Endothelial cell (in vitro differentiated cells): ENCODE measurements at places on chromosomes 4 and X.

DNA sequence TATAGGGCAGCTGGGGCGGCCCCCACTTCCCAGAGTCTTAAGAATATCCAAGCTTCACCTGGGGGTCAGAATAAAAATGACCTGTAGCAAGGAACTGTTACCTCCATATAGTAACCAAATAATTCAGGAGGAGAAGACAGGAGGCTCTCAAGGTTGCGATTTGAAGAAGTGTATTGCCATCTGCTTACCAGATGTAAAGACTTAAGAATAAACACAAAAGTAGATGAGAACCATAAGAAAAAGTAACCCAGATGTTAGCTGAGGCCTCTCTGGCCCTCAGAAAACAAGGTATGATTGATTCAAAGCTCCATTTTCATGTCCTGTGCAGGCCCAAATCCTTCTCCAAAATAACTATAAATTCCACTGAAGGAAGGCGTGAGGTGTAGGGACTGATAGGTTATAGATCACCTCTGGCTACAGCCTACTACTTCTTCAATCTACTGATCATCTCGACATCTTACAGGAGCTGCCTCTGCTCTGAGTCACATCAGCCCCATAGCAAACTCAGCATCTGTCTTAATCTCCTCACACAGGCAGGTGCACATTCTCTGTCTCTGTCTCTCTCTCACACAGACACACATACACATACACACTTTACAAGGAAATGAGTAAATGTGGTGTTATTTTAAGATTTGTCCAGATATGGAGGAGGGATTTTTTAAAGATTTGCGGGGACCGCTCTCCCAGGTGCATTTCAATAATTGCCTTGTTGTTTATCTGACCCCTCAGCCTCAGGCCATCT is 193.9 kb upstream of the EDNRA start:
- DNase-seq = no peak

DNA sequence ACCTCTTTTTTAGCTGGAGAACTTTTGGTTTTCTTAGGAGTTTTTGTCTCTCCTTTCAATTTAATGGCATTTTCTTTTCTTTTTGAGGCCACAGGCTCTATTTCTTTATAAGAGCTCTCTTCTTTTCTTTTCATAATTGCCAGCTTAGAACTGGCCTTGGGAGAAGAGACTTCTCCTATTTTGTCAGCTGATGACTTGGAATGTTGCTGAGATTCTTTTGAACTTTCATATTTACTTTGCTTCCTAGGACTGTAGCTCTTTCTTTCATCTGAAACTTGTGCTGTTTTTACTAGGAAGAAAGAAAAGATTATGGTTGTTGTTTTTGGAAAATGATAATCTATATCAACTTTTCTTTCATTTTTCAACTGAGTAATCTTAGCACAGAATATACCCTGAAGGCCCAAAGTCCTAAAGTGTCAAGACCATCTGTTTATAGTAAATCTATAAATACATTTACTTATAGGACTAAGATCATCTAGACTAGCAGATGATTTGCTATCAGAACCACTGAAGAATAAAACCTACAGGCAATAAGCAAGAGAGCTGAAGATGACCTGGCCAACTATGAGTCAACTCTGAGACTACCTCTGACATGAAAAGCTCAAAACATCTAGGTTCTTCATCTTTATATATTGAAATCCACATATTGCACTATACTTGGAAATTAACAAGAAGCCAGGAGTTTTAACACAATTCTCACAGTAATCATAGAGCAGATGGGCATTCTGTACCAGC is 45.6 kb downstream of the RFC1 start:
- DNase-seq = no peak

- DNase-seq = no peak
These were observed 311.1 kb upstream of the SLC7A11 start for GRCh38 chr4:138553001-138553845.

DNA sequence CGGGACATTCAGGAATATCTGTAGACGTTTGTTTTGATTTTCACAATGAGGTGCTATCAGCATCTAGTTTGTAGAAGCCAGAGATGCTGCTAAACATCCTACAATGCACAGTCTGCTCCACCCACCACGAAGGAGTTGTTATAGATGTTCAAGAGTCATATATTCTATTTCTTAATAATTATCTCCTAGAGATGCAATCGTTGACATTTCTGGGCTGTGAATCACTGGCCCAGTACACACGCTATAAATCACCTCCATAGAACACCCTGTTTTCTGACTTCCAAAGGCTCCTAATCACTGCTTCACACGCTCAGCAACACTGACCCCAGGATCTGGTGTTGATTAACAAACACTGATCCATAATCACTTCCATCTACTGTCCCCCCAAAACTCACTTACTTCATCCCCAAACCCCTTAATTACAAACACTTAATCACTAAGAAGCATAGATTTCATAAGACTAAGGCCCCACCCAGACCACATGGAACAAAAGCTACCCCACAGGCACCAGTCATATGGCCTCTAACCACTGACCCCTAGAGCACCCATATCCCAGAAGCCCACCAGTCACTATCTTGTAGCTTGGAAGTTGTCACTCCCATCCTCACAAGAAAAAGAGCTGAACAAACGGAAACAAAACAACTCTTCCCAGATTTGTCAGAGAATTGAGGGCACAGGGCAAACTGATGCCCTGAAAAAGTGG is 31.7 kb upstream of the ZNF41 start:
- DNase-seq = no peak

DNA sequence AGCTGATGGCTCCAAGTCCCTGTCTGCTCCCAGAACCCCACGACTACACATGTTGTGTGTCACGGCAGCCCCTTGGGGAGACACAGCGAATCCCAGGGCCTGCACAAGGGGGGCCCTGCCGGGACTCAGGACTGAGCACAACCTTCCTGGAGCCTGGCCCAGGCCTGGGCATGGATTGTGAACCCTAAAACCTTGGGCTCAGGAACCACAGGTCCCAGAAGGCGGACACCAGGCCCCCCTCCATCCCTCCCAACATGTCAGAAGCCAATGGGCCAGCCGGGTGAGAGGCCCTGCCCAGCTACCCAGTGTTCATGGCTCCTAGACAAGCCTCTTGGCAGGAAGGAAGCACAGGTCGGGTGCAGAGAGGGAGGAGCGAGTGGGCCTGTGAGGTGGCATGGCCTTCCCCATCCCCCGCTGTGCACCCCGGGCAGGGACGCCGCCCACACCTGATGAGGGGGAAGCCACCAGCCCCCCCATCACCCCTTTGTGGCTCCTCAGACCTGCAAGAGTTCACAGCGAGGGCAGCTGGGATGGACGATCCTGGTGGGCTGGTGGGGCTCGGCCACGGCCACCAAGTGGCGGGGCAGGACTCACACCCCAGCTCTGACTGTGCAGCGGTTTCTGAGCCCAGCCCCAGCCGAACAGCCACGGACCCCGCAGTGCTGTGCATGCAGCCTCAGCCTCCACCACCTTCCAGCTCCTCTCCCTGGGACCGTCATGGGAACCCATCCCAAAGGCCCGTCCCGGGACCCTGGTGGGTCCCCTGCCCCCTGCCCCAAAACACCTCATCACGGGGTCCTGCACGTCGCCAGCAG is 3.7 kb downstream of the PDE6B start:
- no peak for DNase-seq

- peak; percentile 76 for DNase-seq
These were observed at the start of gene CYP4V2 for GRCh38 chr4:186191200-186192065. Gene CYP4V2, plus strand, starts transcription at chr4:186191567. Its CDS starts 257 bp downstream, at chr4:186191824.

GRCh38 chr4:32745351-32745750 is 2025.2 kb downstream of the PCDH7 start:
- DNase-seq = no peak

- DNase-seq = no peak
These were observed 24.7 kb downstream of the TECRL start for GRCh38 chr4:64384237-64385203.

GRCh38 chrX:41258871-41259270 is 75.1 kb upstream of the DDX3X start:
- no peak for DNase-seq

DNA sequence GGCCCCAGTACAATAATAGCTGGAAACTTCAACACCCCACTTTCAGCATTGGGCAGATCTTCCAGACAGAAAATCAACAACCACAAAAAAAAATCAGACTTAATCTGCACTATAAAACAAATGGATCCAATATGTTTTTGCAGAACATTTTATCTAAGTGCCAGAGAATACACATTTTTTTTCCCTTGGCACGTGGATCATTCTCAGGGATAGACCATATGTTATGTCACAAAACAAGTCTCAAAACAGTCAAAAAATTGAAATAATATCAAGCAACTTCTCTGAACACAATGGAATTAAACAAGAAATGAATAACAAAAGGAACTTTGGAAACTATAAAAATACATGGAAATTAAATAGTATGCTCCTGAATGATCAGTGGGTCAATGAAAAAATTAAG is 576.3 kb downstream of the PCDH19 start:
- no peak for DNase-seq

DNA sequence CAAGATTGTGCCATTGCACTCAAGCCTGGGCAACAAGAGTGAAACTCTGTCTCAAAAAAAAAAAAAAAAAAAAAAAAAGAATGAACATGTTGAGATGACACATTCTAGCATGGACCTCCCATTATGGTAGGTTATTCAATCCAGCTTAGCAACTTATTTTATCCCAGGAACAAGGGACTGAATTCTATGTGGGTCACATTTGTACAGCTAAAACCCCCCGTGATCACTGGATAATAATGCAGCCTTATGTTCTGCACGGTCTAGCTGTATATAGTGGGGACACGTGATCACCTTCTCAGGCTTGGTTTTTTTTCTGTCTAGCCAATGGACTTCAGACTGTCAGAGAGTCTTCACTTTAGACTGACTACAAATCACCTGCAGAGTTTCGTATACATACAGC is 115.2 kb upstream of the FRG1 start:
- DNase-seq = no peak

DNA sequence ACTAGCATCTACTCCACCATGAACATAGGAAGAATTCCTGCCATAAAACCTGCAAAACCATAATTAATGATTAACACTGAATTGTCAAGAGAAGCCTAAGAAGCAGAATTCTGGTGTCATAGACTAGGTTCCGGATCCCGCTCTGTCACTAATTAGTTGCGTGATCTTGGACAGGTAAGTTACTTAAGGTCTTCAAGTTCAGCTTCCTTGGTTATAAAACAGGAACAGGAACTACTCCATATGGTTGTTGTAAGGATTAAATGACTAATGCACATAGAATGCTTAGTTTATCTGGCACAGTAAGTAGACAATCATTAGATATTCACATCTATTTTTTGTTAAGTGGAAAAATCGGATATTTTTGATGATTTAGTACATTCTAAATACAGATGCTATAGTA is 14.3 kb downstream of the G3BP2 start:
- DNase-seq = no peak

DNA sequence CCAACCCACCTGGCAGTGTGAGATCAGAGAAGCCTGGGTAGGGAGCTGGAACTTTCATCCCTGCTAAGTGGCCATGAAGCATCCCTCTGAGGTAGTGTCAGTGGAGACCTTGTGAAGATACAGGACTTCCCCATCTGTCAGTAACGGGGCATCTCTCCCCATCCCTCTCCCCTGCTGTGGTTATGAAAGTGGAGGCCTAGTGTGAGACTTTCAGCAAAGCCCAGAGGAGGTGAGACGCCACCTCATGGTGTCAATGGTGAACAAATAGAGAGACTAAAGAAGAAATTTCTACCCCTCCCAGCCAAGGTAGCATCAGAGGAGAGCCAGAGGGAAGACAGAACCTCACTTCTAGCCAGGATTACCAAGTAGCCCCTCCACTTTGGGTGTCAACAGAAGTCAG is 150.2 kb downstream of the VEGFC start:
- no peak for DNase-seq

- no peak for DNase-seq
These were observed 200.3 kb upstream of the NHS start for GRCh38 chrX:17174671-17175070.

DNA sequence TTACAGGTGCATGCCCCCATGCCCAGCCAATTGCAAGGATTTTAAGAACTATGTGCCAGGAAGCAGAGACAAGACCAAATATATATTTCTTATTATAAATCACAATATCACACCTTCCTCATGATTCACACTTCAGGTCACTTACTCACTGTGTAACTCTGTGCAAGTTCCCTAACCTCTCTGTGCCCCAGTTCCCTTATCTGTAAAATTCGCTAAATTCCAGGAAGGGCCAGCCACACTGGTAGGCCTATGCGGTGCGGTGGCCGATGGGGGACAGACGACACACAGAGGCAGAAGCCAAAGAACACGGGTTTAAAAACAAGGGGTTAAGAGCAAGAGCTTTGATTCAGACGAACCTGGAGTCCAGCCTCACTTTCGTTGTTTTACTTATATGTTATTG is 2.8 kb downstream of the TRIM2 start:
- DNase-seq = no peak
